ENCODE measurements at places on chromosomes 4 and X.
A peak's percentile ranks its signal among the peaks of the same experiment; 100 is the strongest.

GRCh38 chr4:55758570-55758969, 61.0 kb upstream of the EXOC1L start:
- no peak for DNase-seq

DNA sequence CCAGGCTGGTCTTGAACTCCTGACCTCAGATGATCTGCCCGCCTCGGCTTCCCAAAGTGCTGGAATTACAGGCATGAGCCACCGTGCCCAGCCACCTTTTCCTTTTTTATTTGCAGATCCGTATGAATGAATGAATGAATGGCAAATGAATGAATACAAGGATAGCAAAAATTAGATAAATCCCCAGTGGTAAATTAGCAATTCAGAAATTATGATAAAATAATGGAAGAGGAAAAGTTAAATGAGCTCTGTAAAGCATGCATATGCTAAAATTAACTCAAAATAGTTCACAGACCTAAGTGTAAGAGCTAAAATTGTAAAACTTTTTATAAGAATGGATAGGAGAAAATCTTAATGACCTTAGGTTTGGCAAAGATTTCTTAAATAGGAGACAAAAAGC, 49.8 kb downstream of the SH3KBP1 start:
- no peak for DNase-seq

GRCh38 chrX:7515681-7516413, 327.1 kb upstream of the VCX start:
- peak; percentile 72 for DNase-seq

GRCh38 chr4:153045111-153045982, 109.2 kb downstream of the FHDC1 start:
- DNase-seq: no peak

GRCh38 chr4:102036619-102037376, 246.3 kb downstream of the BANK1 start:
- DNase-seq: peak; percentile 25

GRCh38 chrX:54066841-54067240, 22.6 kb upstream of the PHF8 start:
- DNase-seq: no peak

GRCh38 chr4:112739442-112739841, 102.5 kb downstream of the LARP7 start:
- DNase-seq: no peak

- DNase-seq: no peak
Observed at GRCh38 chr4:165716472-165716871, 156.6 kb upstream of the TLL1 start.

- DNase-seq: no peak
Observed at GRCh38 chr4:74320559-74321118, 12.4 kb downstream of the EPGN start.

GRCh38 chrX:49101629-49101984, 21.9 kb upstream of the WDR45 start:
- DNase-seq: no peak

DNA sequence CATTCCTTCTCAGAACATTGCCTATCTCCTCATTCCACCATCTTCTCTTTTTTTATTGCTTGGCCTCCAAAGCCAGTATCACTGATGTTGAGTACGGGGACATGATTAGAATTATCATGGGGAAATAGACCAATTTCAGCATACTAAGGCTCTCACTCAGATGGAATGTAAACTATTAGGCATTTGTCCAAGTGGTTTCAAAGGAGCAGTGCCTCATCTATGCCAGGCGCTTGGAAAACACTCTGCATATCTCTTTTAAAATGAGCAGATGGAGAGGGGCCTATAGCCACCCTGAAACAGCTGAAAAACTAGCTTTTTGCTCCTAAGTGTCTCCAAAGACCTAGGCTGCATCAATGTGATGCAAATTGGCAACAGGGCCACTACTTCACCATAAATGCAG, 150.8 kb upstream of the DIPK2B start:
- peak; percentile 72 for DNase-seq

DNA sequence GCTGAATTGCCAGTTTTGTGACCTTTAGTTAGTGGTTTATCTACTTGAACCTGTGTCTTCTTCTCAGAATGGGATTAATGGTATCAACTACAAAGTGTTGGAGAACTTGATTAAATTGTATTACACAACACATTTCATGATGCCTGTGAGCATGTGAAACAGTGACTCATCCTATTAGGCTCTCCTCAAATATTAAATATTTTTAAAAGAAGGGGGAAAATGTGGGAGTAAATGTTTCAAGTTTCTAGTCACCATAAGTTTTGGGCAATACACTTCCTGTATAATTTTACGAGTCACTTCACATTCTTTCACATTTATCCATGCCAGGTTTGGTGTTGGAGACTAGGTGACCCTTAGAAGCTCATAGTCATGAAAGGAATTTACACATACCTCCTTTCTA, 147.0 kb downstream of the HS3ST1 start:
- no peak for DNase-seq

GRCh38 chr4:148961526-148961925, 519.3 kb upstream of the NR3C2 start:
- no peak for DNase-seq

GRCh38 chr4:103019308-103020124, at the start of gene SLC9B1:
Gene SLC9B1, minus strand, starts transcription at chr4:103019705. Its CDS starts 27,994 bp downstream, at chr4:102991711.
- peak; percentile 90 for DNase-seq

DNA sequence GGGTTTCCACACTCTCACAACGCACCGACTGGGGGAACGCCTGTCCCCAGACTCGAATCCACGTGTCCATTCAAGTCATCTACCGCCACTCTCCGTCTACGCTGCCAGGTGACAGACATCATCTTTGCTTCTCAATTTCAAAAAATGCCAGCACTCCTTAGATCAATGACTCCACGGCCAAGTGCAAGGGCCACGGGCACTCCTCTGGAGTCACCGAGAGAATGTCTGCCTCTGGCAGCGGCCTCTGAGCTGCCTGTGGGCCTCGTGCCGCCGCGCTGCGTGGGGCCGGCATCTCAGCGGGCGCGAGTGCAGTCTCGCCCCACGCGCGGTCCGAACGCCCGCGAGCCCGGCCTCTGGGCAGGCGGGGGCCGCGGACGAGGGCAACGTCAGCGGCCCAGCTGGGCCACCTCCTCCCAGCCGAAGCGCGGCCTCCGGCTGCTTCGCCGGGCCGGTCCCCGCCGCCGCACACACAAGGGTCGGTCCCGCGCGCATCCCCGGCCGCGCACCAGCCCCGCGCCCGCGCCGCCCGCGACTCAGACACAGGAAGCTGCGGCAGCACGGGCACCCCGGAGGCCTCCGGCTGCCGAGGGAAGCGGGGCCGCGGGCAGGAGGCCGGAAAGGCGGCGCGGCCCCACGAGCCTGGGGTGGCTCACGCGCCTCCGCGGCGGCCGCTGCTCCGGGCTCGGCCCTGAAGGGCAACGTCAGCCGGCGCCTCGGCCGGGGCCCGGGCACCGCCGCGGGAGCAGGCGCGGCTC, 450 bp downstream of the ACSL1 start:
- DNase-seq: no peak

DNA sequence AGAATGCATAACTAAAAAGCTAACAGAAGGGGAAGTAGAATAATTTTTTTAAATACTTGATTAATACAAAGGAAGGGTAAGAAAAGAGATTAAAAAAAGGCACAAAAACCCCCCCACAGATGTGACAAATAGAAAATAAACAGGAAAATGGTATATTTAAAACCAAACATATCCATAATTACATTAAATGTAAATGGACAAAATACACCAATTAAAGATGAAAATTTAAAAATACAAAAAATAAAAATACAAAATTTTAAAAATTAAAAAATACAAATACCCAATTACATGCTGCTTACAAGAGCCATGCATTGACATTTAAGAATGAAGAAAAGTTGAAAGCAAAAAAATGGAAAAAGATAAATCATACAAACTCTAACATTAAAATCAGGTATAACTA, 86.0 kb downstream of the SEL1L3 start:
- DNase-seq: no peak

DNA sequence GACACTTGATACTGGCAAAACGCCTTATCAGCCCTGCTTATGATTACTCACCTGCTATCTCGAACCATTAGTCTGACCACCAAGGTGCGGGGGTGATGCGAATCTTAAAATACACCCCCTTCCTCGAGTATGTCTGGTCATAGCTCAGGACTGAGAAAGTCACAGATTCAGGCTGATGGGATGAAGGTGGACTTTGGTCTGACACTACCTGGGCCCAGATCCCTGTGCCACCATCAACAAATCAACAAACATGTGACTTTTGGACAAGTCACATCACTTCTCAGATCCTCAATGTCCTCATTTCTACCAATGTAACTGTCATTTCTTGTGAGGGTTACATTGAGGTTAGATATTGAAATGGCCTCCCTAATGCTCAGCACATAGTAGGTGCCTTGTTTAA, 9.8 kb upstream of the MSN start:
- DNase-seq: no peak

GRCh38 chrX:19824603-19825002, 62.8 kb downstream of the SH3KBP1 start:
- DNase-seq: no peak

GRCh38 chrX:134236626-134237614, at the start of gene CCDC160:
Gene CCDC160, plus strand, starts transcription at chrX:134237182. Its CDS starts 7,619 bp downstream, at chrX:134244801.
- peak; percentile 6 for DNase-seq

GRCh38 chr4:15427161-15427560, 672 bp upstream of the C1QTNF7 start:
- no peak for DNase-seq

- DNase-seq: no peak
Observed at GRCh38 chr4:40582413-40582812, 47.3 kb downstream of the RBM47 start.

DNA sequence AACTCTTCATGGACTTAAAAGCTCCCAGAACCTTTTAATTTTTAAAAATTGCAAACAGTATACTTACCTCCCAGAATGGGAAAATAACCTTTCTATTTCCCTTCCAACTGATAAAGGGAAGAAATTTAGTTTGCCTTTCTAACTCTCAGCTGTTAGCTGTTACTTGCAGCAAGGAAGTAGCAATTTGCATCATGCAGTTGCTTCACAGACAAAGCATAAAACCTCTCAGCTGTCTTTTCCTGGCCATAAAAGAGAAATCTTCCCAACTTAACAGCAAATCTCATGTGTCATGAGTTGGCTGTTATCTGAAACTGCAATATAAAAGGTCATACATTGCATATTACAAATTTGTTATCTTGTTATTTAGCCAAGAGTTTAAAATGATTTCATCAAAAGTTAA, 18.4 kb downstream of the C4orf17 start:
- no peak for DNase-seq

DNA sequence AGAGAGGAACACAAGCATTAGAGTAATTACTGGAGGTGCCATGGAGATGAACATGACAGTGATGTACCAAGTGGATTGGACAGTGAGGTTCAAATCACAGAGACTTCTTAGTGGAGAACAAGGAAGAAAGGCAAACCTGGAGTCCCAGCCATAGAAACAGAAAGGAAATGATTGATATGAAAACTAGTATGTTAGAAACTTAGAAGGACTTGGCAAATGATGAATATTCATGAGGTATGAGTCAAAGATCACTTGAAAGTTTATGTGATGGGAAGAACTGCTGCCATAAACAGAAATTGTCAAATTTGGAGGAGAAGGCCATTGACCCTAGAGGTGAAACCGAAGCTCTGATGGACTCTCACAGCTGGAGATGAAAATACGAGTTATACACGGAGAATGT, 88.2 kb downstream of the PHOX2B start:
- no peak for DNase-seq

DNA sequence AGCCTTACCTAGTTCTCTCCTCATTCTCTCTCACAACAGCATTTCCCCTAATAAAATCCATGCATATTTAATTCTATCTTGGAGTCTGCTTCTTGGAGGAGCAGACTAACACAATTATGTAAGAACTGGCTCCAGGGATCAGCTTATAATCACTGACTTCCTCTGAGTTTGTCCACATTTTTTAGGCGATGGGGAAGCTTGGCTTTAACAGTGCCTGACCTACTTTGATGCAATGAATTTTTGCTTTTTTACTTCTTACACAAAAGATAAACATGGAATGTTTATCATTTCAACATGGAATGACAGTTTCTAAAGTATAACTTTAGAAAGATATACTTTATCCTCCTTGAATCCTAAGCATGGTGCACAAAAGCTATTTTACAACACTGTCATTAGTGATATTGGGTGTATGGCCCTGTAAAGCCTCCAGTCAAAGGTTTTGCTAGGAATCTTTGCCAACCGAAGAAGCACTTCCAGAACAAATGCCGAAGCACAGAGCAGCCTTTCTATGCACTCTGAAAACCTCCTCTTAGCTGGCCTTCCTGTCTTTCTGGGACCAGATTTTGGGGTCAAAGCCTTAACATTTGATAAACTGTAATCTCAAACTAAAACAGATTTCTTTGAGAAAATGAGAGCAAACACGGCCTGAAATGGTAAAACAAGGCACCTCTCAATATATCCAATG, 736 bp downstream of the BDH2 start:
- DNase-seq: no peak

- DNase-seq: no peak
Observed at GRCh38 chr4:180423712-180424057, 1819.5 kb upstream of the TENM3 start.

GRCh38 chrX:154365052-154365600, 9.3 kb downstream of the FLNA start:
- DNase-seq: no peak

GRCh38 chr4:11004818-11005217, 320.2 kb upstream of the CLNK start:
- no peak for DNase-seq

DNA sequence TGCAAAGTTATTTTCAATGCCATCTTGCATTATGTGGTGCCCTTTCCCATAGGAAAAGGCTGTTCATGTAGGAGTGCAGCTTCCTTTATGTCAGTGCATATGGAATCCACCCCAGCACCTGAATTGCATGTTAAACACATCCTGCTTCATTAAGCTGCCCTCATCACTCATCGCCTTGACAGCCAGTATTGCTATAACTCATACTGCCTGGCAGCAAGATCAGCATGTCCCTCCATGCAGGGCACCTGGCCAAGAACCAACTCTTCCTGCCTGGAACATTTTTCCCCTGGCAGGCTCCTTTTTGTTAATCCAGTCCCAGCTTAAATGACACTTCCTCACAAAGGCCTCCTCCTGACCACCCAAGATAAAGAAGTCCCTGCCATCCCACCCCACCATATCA, 23.5 kb upstream of the CA5B start:
- no peak for DNase-seq

DNA sequence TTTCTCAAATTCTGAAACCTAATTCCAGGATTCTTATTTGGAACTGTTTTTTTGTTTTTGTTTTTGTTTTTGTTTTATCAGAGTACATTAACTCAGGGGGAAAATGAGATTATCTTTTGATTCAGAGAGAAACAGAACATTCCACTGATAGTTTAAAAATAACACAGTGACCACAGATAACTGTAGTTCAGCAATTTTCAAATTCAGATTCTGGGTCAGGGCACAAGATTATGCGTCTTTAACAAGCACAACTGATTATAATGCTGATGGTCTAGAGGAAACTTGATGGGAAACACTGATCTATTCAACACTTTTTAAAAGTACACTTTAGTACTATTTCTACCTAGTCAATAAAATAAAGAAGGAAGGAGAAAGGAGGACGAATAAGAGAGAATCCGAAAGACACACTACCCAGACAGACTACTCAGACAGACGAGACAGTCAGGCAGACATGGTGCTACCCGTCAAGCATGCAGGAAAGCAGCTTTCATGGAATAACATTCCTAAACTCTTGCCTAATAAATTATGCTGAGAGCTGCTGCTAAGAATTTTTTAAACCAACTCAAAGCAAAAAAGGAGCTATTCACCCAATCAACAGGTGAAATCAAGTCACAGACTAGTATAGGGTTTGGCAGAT, 59.0 kb downstream of the APBB2 start:
- no peak for DNase-seq

GRCh38 chr4:79964400-79965211, 108.4 kb downstream of the ANTXR2 start:
- DNase-seq: no peak

GRCh38 chrX:100647739-100648138, 3.7 kb downstream of the SRPX2 start:
- DNase-seq: no peak

GRCh38 chrX:119040432-119040831, 32.4 kb upstream of the CT47C1 start:
- DNase-seq: no peak

Data from HS-5 (cell line).